ENCODE measurements at places on chromosomes 4 and X.

GRCh38 chr4:3473181-3473950 lies 10.3 kb downstream of the DOK7 start:
- DNase-seq, result no peak

- no peak for DNase-seq
Observed at GRCh38 chr4:81142744-81143143, 72.3 kb downstream of the PRKG2 start.

DNA sequence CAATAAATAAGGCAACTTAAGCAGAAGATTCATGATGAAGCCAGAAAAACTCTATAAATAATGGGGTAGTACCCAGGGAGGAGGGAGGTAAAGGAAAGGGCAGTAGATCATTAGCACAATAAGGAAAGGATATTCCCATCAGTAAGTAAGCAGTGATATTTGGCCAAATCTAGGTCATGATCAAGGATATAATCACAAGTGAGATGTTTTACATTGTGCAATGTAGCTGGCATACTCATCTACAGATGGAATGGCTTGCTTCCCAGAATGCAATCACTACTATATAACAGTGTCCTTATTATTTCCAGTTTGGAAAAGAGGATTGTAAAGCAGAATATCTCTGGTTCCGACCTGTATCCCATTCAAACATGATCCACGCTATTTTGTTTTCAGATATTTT lies 483.4 kb downstream of the RPA4 start:
- no peak for DNase-seq

GRCh38 chr4:143381189-143382118 lies 44.8 kb downstream of the GAB1 start:
- DNase-seq, result no peak

DNA sequence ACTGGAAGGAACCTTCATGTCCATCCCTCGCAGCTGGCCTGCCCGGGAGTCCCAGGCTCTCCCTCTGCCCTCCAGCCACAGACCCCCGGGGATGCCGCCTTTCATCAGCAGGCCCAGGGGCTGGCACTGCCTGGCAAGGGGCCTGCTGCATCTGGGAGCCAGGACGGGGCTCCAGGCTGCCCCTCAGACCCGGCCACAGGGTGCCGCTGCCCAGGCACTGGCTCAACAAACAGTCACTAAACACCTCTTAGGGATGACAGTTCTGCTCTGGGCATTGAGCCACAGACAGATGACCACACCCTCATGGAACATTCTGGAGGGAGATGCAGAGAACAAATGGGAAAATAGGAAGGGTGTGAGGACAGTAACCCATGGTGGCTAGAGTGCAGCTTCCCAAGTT lies 109.3 kb downstream of the HMX1 start:
- DNase-seq, result no peak

DNA sequence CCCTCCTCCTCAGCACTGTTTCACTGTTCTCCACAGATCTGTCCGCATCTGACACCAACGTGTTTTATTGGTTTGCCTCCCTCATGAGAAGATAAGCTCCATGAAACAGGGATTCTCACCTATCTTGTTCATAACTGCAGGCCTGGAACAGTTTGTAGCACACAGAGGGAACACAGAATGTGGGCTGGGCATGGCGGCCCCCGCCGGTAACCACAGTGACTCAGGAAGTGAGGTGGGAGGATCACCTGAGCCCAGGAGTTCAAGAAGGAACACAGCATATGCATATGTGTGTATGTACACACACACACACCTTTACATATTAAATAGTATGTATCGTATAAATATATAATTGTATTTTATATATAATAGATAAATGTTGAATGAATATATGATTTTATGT lies 168.6 kb downstream of the AFAP1 start:
- no peak for DNase-seq

- no peak for DNase-seq
Observed at GRCh38 chr4:85393201-85393600, 81.7 kb upstream of the ARHGAP24 start.

DNA sequence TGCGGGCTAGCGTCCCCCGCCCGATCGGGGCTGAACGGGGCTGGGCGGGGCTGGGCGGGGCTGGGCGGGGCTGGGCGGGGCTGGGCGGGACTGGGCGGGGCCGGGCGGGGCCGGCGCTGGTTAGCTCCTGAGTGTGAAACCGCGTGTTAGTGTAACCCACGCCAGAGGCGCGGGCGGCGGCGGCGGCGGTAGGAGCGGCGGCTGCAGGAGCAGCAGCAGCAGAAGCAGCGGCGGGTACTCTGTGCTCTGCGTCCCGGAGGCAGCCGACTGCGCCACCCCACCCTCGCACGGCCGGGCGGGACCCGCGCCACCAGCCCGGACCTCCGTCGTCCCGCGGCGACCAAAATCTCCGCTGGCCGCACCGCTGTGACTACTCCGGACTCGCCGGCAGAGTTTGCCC lies 128.1 kb downstream of the LAS1L start:
- no peak for DNase-seq

DNA sequence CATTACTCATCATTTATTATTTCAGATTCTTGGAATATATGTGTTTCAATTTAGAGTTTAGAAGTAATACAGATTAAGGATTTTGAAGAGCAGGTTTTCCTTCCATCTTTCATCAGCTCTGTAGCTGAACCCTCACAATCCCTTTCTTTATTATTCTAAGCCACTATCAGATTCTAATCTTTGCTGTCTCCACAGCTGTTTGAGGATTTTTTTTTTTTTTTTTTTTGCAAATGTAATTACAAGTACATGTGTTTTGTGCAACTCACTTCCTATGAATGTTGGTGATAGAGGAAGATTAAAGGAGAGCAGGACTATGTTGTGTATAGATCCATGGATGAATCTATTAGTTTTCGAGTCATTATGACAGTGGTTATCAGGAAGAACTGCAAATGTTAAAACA lies 87.4 kb upstream of the TENM3 start:
- no peak for DNase-seq

DNA sequence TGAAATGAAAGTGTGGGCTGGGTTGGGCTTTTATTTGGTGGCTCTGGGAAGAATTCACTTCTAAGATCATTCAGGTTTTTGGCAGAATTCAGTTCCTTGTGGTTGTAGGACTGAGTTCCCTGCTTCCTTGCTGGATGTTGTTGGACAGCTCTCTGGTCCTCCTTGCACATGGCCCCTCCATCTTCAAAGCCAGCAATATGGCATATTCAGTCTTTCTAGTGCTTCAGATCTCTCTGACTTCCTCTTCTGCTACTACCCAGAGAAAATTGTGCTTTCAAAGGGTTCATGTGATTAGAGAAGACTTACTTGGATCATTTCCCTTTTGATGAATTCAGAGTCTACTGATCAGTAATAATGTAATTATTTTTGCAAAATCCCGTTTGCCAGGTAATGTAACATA lies 12.8 kb upstream of the IGFBP7 start:
- DNase-seq, result no peak

DNA sequence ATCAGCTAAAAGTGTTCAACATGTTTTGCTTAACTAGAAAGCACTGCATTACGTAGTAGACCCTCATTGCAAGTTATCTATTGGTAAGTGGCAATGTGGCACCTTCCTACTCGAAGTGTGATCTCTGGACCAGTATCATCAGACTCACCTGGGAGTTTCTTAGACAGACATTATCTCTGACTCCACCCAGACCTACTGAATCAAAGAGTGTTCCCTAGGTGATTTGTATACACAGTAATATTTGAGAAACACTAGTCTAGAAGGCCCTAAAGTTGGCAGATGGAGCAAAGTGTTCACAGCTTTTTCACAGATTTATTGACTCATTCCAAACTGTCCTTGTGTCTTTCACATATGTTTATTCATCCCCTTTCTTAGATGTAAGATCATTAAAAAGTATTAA lies 35.7 kb downstream of the SHROOM4 start:
- no peak for DNase-seq

DNA sequence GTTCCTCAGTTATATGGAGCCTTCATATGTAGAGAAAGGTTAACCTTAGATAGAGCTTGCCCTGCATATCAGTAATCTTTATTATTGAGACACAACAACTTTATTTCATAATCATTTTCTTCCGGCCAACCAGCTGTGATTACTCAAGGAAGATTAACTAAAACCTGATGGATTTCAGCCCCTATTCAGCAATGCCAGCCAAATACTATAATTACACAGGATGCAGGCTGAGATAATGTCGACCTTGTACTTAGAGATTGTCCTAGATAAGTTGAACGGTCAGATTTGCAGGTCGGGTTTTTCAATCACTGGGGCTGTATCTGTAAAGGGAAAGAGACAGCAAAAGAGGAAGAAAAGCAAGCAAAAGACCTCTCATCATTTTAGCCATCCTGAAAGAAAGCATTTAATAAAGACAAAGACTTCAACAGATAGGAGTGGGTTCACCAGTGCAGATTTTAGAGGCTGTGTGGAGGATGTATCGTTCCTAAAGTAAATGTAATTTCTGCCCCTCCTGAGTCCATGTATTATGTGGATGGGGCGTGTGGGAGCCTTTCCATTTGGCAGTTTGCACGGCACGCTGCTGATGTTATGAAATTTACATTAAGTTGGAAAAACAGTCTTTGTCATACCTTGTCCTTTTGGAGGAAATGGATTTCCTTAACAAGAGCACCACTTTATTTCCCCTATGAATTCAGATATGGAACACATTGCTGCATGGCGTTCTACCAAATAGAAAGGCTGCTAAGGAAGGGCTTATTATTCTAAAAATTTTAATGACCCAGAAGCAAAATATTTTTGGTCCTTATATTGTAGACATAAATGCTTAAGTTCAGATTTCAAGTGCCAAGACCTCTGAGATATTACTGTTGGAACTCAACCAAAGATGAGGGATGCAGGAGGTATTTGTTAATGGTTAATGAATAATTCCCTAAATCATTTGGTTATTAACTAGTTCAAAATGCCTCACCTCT lies 496.7 kb downstream of the SPRY1 start:
- no peak for DNase-seq

DNA sequence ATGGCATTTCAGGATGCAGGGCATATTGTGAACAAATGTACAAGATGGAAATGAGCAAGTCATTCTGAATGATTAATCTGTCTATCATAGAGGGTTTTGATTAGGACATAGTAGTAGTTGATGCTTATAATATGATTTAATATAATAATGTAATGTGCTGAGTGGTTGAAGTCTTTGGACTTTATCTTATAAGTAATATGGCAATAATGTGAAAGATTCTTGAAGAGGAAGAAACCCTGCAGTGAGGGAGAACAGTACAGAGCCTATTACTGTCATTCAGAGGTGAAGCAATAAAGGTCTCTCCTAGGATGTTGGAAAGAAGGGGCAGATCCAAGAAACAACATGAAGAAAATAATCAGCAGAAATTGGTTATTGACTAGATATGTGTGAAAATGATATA lies 16.6 kb downstream of the NFKB1 start:
- no peak for DNase-seq

DNA sequence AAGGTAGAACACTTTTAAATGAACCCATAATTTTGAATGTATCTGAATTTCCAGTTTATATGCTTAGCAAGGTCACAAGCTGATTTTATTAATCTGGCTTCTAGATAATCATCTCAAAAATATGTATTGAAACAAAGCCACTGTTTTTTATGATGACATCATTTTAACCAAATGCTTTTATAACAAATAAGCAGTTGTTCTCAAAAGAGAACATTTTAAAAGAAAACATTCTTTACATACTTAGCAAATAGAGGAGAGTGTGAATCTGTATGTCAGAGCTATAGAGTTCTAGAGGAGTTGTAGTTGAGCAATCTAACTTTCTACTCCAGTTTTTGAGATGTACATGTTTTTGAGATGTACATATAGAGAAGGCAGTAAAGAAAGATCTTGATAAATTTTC lies 42.5 kb downstream of the LAMP2 start:
- DNase-seq, result no peak

DNA sequence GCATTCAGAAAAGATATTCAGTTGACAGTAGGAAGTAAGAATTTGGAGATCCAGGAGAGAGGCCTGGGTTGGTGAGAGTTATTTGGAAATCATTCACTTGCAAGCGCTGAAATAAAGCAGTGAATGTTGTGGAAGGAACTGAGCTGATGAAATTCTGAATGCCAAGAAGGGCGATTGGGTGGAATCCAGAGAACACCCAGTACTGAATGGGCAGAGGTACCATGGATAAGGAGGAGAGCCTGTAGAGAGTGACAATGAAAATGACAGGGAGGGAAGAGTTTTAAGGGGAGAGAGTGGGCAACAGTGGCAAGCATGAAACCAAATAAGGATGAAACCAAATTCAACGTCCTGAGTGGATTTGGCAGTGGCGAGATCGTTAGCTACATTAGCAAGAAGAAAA lies 6.7 kb upstream of the STOX2 start:
- no peak for DNase-seq

- DNase-seq, result no peak
Observed at GRCh38 chr4:184433258-184433892, 41.0 kb downstream of the IRF2 start.

DNA sequence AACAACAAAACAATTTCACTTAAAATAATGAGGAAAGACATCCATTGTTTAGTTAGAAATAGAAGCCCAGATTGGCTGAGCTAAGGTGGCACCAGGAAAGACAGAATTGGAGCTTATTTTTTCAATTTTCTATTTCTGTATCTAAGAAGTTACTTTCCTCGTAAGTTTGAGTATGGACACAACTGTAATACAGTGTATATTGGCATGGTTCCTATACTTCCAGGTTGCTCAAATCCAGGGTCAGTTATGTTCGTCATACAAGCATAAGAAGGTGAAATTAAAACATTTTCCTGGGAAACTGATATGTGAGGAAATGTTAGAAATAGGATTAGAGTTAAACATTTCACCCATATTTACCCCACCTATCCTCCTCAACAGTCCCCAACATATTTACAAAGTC lies 170.4 kb upstream of the AGA start:
- no peak for DNase-seq

DNA sequence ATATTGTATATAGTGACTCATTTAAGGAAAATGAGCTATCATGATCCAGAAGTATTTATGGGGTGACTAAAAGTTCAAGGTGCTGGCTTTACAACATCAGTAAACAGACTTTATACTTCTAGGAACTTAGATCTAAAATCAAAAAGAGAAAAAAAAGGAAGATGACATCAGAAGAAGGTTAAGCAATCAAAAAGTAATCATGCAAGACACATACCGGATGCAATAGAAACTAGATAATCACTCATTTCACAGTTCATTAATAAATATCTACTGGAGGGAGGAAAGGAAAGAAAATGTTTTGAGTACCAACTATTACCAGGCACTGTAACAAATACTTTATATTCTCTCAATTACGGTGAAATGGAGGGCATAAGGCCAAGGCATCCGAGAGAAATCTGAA lies 276.4 kb downstream of the SPRY1 start:
- DNase-seq, result no peak

GRCh38 chrX:98398542-98398941 lies 1514.8 kb downstream of the RPA4 start:
- DNase-seq, result no peak

- DNase-seq, result no peak
Observed at GRCh38 chr4:61239250-61239649, 39.1 kb downstream of the ADGRL3 start.

DNA sequence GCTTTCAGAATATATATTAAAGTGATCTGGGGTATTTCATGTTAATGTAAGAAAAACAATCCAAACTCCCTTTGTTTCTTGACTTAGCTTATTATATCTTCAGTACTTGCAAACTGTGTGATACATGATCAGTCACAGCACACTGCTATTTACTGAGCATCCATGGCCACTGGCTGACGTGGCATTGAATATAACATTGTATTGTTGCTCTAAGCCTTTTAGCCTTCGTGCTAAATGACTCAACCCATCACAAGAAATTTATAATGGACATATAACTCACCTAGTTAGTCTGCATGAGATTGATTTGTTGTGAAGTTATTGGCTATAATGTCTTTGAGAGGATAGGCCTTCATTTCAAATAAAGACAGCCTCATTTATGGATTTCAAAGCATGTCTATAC lies 642.6 kb downstream of the IL1RAPL1 start:
- DNase-seq, result no peak

All from NCI-H1436 treated with DMSO at 0.1 percent for 48 hours (cell line).